Stimulated activated CD8-positive, alpha-beta memory T cell treated with anti-CD3 and anti-CD28 coated beads, Interleukin-2, amount 100 ng/mL, for 1 hour (primary cell): ENCODE measurements at places on chromosomes 16 and 17.
A peak's percentile ranks its signal among the peaks of the same experiment; 100 is the strongest.

DNA sequence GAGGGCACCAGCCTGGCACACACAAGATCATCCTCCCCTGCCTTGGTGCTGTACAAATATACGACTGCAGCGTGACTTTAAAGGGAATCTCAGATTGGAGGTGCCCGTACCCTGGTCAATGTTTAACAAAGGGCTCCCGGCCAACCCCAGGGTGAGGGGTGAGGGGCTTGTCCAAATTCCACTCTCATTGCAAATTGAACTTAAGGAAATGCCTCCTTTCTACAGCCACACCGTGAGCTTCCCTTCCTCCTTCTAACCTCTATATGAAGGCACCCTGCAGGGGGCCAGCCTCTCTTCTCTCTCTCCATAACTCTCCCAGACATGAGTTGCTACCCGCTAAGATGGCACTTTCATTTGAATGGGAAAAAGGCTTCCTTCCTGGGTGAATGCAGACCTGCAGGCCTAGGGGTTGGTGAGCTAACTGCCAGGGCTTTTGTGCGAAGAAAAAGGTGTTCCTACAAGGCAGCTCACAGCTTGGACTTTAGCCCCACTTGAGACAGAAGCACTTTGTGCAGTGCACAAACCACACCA, 76.6 kb downstream of the IRF8 start:
- no peak for DNase-seq

- no peak for DNase-seq
Observed at GRCh38 chr17:42698736-42699414, 16.5 kb downstream of the CNTNAP1 start.

GRCh38 chr16:16928532-16929109, 542.1 kb downstream of the XYLT1 start:
- DNase-seq, result no peak

DNA sequence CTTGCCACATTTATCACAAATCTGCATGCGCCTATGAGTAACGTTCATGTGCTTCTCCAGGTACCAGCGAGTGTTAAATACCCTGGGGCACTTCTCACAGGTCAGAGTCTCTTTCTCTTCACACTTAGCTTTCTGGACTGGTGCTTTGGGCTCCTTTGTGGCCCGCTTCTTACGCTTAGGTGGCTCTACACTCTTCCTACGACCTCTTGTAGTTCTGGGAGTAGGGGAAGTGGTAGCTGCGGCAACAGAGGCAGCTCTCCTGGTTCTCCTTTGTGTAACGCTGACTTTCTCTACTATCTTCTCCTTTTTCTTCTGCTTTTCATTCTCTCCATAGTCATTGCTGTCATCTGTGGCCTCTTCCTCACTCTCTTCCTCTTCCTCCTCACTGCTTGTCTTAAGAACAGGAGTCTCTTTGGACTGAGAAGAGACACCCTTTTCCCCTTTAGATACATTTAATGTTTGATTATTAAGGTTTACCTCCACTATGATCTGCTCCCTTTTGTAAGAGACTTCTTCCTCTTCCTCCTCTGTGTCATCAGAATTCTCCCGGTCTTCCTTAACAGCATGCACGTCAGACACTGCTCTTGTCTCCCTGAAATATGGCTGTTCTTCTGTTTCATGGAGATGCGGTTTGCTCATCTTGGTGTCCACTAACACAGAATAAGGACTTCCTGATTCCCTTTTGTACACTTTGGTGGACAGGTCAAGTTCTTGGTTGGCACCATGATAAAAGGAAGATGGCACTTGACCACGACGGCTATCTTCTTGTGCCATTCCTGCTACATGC, 45.0 kb downstream of the ZNF652 start:
- no peak for DNase-seq

- DNase-seq, result no peak
Observed at GRCh38 chr17:40071313-40072039, 8.7 kb downstream of the THRA start.

DNA sequence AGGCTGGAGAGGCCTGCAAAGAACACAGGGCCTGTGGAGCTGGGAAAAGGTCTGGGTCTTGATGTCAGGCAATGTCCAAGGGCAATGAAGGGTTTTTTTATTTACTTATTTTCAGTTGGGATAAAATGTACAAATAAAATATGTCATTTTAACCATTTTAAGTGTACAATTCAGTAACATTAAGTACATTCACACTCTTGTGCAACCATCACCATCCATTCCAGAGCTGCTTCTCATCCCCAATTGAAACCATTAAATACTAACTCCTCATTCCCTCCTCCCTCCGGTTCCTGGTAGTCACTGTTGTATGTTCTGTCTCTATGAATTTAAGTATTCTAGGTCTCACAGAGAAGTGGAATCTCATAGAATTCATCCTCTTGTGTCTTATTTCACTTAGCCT, 444.7 kb downstream of the HS3ST3B1 start:
- DNase-seq, result no peak

DNA sequence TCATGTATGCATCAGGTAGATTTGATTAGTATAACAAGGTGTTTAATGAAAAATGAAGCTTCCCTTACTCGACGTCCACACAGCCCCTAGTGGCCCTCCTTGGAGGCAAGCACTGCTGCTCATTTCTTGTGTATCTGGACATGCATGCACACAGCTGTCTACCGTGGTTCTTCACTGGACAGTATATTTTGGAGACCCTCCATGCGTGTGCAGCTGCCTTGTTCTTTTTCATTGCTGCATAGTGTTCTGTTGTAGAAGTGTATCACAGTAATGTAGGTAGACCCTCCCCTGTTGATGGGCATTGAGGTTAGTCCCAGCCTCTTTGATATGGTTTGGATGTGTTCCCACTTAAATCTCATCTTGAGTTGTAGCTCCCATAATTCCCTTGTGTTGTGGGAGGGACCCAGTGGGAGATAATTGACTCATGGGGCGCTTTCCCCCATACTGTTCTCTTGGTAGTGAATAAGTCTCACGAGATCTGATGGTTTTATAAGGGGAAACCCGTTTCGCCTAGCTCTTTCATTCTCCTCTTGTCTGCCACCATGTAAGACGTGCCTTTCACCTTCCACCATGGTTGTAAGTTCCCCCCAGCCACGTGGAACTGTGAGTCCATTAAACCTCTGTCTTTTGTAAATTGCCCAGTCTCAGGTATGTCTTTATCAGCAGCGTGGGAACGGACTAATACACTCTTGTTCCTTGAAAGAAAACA, 6.3 kb downstream of the CMIP start:
- DNase-seq, result no peak

GRCh38 chr17:21551081-21551881, 141.0 kb upstream of the KCNJ18 start:
- peak; percentile 77 for DNase-seq

DNA sequence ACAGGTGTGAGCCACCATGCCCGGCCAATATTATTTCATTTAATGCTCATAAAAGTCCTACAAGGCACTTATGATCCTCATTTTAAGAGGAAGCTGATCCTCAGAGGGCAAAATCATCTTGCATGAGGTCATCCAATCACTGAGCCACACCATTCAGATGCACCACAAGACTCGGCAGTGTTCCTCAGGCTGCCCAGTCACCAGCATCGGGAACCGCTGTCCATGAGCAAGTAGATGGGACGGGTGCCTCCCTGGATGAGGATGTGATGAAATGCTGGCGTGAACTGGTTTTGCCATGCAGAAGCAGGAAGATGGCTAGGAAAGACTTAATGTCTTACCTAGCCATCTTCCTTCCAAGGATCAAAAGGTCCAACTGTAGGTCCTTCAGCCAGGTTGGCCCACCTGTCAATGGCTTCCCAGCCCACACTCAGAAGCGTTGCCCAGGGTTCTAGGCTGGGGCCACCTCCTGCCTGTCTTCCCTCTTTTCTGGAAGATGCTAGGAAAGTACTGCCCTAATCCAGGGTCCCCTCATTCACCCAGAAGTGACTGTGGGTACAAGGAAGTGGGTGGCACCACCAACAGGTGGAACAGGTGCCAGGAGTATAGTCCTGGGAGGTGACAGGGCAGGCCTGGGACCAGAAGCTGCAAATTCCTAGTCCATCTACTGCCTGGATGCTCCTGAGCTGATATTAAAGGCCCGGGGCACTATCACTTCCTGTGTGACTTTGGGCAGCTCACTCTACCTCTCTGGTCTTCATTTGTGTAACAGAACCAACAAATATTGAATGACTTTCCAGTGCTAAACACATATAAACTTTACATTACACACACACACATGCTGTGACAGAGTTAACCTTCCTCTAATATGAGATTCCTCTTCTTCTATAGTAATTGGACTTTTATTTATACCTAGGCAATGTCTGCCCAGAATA, 32.2 kb upstream of the CRYBA1 start:
- DNase-seq, result no peak

DNA sequence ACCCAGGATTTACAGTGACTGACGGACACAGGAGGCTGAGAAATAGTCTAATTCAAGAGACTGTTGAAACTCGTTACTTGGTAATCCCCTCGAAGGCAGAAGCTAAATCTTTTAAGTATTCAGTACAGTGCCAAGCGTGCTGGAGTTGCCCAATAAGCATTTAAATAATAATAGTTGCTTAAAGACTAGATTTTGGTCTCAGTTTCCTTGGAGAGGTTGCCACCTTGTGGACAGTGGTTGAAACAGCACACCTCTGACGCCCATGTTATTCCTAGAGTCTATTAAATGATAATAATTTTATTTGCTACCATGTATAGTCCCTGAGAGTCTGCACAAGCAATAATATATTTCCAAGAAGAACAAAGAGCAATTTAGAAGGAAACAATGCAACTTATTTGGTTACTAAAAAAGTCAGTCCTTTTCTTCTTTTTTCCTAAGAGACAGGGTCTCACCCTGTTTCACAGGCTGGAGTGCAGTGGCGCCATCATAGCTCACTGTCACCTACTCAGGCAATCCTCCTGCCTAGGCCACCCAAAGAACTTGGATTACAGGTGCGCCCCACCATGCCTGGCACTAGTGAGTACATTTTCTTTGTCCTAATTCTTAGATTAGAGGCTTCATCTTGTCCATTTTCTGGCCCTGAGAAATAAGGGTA, 138.0 kb upstream of the NUDT7 start:
- peak; percentile 16 for DNase-seq

DNA sequence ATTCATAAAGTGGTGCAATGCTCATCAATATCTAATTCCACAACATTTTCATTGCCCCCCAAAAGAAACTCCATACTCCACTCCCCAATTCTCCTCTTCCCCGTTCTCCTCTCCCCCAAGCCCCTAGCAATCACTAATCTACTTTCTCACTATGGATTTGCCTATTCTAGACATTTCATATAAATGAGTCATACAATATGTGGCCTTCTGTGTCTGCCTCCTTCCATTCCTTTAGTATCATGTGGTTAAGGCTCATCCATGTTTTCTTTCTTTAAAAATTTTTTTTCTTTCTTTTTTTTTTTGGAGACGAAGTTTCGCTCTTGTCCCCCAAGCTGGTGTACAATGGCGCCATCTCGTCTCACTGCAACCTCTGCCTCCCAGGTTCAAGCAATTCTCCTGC, 56.3 kb upstream of the HAS3 start:
- DNase-seq, result no peak

DNA sequence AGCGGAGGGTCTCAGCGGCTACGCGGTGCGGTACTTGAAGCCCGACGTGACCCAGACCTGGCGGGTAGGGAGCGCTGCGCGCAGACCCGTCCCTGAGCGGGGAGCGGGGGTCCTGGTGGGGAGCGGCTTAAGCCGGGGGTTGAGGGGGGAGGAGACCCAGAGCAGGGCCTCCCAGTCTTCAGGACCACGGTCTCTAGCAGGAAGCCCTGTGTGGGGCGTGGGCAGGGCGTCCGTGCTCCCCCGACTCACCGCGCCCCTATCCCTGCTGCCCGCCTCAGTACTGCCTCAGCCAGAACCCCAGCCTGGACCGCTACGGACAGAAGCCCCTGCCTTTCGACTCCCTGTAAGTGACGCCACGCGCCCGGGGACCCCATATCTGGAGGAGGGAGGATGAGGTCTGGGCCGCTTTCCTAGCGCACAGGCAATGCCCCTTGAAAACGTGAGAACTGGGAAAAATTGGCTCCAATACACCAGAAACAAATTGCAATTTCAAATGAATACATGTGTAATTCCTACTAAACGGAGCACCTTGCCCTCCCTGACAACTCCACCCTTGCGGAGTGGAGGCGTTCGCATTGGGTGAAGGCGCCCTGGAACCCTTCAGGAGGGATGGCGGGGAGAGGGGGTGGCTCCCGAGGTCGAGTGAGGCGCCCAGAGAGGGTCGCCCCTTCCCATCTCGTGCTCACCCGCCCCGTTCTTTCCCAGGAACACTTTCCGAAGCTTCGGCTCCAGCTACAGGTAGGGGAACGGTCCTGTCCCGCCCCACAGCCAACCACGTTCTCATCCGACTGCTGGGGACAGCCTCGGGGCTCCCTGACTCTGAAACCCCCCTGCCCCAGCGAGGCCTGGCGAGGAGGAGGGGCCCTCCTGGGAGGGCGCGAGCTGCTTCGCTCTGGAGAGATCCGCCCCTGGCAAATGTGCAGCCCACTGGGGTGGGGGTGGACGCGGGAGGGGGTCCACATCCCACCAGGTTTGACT, 14.6 kb upstream of the CNGB1 start:
- no peak for DNase-seq

DNA sequence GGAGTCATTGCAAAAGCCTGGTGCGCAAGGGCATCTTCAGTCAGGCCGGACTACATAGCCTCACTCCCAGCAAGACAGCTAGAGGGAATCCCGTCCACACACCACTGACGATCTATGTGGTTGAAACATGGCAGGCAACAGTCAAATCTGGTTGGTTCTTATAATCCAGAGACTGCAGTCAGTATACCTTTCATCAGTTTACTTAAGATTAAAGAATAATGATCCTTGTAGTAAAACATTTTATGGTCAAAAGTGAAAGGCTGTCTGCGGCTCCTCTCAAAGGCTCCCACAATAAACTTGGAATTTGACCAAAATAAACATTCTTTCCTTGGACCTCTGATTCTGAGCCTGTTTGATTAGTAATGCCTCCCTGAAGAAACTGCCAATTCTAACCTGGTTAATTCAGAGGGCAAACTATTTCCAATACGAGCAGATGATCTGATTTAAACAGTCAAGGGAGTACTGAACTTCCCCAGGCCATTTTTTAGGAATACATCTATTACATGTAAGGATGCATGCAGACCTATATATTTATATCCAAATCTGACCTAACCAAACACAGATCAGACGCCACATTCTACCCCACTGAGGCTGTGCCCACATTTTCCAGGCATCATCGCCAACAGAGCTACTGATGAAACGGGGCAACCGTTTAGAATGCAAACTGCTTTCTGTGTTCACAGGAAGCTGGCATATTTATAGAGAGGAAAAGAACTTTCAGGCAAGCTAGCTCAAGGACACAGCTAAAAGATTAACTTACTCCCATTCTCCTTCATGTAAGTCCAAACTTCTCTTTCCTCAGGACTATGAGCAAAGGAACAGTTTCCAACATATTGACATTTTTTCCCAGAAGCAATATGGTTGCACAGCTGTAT, 15.3 kb upstream of the TXNDC11 start:
- no peak for DNase-seq

- no peak for DNase-seq
Observed at GRCh38 chr17:47837401-47838039, 3.6 kb downstream of the SCRN2 start.

GRCh38 chr17:1455291-1455796, 688 bp downstream of the CRK start:
- no peak for DNase-seq
